Esophagus squamous epithelium (tissue), 5 donors: ENCODE measurements at places on chromosomes 4 and X.

- DNase-seq: no peak
Measured at GRCh38 chr4:114783215-114783595, 184.6 kb downstream of the UGT8 start.

DNA sequence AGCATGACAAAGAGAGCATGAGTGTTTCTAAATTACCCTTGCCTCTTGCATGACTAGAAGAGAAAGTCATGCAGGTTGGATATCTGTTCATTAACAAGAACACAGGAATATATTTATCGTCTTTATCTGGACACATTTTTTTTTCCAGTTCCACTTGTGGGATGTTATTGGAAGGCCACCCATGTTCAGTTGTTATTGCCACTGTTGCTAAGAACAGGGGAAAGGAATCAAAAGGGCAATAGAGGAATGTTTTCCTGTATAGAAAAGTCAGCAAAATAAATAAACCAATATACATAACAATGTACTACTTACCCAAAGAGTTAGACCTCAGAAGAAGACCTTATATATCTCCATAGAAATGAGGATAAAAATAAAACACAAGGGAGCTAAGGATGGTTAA, 270.1 kb downstream of the QDPR start:
- no peak for DNase-seq

DNA sequence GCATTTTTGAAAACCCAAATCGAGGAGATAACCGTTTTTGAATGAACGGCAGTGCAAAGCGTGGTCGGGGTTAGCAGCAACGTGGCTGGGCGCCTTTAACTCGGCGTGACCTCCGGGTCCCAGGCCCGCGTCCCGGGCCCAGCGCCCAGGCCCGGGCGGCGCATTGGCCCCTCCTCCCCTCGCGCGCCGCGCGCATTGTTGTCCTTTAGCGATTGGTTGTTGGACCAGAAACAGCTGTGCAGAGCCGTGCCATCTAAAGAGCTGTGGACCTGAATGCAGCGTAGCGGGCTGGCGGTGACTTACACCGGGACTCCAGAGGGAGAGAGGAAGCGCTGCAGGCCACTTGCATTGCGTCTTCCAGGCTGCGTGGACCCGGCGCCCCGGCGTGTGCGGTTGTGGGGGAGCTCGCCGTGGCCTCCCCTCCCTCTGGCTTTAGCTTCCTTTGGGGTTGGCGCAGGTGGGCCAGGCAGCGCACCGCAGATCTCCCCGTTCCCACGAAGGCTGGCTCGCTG, at the start of gene STOX2:
Gene STOX2 (plus strand): TSS at position 227 of the 512 bp plus-strand sequence. CDS start 1,484 bp downstream, outside the sequence.
- DNase-seq: peak; percentile 5

GRCh38 chr4:8848507-8849265, 23.0 kb downstream of the HMX1 start:
- DNase-seq: no peak

DNA sequence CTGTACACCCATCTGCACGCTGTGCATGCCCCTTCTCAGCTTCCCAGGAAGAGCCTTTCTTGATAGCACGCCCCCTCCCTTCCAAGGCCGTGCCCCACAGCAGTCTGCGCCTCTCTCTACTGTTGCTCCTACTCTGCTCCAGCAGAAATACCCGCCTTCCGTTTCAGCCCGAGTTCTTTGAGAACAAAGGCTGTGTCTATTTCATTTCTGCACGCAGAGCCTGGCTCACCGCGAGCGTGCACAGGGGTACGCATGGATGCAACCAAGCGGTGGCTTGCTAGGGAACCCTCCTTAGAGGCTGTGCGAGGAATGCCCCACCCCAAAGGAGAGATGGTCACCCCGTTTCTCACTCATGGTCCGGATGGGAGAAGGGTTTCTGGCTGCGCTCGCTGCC, 485 bp downstream of the AADAT start:
- DNase-seq: no peak

GRCh38 chr4:184849185-184849584, 23.4 kb upstream of the ACSL1 start:
- no peak for DNase-seq

DNA sequence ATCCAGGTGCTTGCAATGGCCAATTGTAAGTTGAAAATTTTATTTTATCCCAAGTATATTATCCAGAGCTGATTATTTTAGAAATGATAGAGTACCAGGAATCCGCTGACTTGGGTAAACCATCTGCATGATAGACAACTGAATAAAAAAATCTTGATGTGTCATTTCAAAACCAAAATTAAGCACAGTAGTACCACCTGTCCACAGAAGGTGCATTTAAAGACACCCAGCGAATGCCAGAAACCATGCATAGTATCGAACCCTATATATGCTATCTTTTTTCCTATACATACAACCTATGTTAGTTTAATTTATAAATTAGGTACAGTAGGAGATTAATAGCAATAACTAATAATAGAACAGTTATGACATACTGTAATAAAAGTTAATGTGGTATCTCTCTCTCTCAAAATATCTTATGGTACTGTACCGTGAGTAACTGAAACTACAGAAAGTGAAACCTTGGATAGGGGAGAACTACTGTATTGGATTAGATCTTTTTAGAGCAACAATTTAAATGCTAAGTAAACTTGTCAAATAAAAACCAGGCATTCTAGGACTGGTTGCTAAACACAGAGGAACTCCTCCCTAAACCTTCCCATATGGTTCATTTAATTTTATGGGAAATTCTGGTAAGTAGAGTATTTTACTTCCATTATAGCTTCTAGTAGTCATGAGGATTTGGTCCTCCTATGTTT, 6.2 kb downstream of the NEIL3 start:
- no peak for DNase-seq

DNA sequence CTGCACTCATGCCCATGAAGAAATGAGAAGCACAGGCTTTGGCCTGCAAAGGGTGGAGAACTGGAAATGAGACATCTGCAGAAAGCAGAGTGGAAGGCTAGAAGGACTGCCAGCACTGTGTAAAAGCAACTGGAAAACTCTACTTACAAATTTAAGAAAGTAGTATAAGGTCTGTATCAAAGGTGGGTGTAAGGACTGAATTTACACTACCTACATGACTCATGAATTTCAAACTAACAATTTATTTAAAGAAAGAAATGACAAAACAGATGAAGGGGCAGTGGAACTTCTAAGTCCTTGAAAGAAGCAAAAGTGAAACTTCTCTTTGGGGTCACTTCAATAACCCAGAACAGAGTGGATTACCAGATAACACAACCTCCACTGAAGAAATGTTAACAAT, 71.2 kb downstream of the SLC10A7 start:
- no peak for DNase-seq

GRCh38 chr4:112747036-112747435, 110.1 kb downstream of the LARP7 start:
- no peak for DNase-seq
